WTC11 (cell line): ENCODE measurements at places on chromosomes 5 and 9. TPM values are rescaled to one million over a fixed set of nuclear protein-coding genes. Genes with fewer than 3 reads are reported as not detected.

DNA sequence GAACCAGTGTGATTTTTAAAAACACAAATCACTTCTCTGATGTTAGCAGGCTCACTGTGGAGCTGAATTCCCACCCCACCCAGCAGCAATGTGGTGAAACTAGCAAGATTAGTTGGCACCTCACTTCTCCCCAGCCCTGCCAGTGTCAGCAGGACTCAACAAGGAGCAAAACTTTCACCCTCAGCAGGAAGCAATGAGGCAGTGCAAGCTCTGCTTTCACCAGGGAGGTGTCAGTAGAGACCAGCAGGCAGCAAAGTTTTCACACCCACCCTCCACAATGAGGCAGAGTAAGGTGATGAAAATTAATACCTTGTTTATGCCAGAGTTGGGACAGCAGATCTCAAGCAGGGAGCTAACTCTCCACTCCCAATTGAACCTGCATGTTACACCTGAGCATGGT, 565.0 kb downstream of the CETN3 start:
- H3K36me3 ChIP-seq = no peaks in the 10 kb centered on the region
- no peak overlapping the region for H3K27ac ChIP-seq
- H3K27me3 ChIP-seq = no peaks in the 10 kb centered on the region

- no peaks in the 10 kb centered on the region for H3K27me3 ChIP-seq
- H3K4me3 ChIP-seq = no peak overlapping the region
- H3K4me1 ChIP-seq = peaks cover 9% of the 10 kb centered on the region
- DNase-seq = no peak
- H3K27ac ChIP-seq = 0 out of 2 replicates have a peak overlapping the region, but pooled peaks have one; percentile 46
Observed at GRCh38 chr5:84239494-84239893, 145.2 kb downstream of the EDIL3 start.

DNA sequence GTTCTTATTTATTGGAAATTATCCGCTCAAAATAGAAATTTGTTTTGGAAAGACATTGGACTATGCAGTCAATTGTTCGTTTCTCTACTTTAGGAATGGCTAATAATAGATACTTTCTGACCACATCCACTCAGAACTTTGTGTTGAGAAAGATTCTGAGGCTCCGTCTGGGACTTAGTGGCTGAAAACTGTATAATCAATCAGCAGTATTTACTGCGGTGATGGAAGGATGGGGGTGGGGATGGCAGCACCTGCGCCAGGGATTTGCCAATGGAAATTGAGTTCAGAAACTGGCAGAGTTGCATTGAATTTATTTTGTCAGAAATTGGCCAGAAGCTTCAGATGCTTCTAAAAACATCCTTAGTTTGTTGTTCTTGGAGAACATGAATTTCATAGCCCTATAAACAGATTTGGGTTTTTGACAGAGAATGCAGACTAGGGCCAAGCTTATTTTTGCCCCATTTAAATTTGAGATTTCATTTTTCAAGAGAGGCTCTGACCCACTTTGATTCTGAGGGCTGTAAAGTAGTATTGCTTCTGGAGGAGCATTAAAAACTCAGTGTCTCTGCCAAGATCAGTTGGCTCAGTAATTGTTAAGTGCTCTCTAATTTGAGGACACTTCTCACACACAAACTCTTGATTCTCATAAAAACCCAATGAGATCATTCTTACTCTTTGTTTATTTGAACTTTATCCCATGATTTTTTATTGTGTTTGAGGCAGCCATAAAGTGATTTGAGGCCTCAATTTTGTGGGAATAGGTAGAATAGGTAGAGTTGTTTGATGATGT, 215.1 kb downstream of the CD180 start:
- H3K4me3 ChIP-seq = no peak overlapping the region
- peaks cover 34% of the 10 kb centered on the region for H3K4me1 ChIP-seq
- H3K27me3 ChIP-seq = peaks cover 2% of the 10 kb centered on the region; the same call in 1 of the 2 replicates
- H3K27ac ChIP-seq = no peak overlapping the region
- no peak for DNase-seq

DNA sequence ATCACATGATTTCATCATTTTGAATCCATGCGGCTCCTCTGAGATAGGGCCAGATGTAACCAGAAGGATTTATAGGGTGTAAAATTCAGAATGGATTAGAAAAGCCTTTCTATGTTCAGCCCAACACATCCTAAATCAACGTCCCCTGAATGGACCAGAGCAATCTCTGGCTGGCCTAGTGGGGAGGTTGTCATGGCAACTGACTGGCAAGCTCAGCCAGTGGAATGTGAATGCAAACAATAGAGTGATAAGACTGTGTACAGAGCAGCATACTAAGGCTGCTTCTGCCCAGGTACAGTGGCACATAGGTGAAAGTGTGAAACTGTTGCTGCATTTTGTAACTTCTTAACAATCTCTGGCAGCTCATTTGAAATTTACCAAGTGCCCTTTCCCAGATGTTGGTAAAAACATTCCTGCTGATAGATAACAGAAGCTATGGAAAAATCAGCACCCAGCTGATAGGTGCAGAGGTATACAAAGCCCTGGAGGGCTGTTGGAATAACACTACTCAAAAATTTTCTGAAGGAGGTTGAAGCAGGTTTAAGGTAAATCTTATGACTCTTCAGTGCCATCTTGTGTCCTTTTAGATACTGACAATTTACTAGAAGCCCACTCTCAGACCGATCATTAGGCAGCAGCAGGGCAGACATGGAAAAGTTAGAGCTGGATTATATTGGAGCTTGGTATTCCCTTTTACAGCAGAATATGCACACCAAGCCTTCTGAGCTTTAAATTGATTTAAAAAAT, 267.2 kb downstream of the RAB3C start:
- no peak overlapping the region for H3K4me3 ChIP-seq
- no peak overlapping the region; the same call in 1 of the 2 replicates for H3K27ac ChIP-seq
- H3K27me3 ChIP-seq = no peaks in the 10 kb centered on the region
- DNase-seq = peak; percentile 17

The PRRX2 gene
- total RNA-seq = 6.9 to 10.7 TPM (median 8.2 TPM) in 3 replicates

The PCDHB8 gene
- total RNA-seq = 4.1 to 5.4 TPM (median 4.6 TPM) in 3 replicates

The FCN2 gene
- total RNA-seq = not detected in 3 replicates
